Epithelial cell of proximal tubule (primary cell): ENCODE measurements at places on chromosomes 2 and 18. TPM values are rescaled to one million over a fixed set of nuclear protein-coding genes. Genes with fewer than 3 reads are reported as not detected.
A peak's percentile ranks its signal among the peaks of the same experiment; 100 is the strongest.

DNA sequence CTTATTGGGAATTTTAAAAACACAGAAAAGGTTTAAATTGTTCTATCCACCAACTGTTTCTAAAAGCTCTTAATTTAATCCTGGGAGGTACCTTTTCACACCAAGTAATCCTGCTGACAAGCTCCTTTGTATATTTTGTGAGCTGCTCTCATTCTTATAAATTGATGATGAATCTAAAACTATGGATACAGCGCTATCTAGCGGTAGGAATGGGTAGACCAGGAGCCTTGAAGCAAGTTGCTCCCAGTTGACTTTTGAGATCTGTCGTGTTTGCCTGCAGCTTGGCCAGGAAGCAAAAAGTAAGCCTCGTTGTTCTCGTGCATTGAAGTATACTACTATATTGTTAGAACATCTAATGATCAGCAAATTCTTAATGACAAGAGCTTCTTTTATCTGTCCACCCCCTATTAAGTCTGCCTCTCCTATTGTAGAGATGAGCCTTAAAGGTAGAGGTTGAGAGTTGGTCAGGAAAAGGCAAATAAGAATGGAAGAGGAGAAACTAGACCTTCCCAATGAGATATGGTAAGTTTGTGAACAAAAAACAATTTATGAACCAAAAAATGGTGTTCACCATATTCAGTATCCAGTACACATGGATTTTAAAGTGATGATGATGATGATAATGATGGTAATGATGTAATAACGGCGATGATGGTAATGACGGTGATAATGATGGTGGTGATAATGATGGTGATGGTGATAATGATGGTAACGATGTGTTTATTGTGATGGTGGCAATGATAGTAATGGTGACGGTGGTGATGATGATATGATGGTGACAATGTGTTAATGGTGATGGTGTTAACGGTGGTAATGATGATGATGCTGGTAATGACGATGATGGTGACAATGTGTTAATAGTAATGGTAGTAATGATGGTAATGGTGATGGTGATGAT is 212.1 kb upstream of the NCKAP5 start:
- DNase-seq = peak; percentile 36

DNA sequence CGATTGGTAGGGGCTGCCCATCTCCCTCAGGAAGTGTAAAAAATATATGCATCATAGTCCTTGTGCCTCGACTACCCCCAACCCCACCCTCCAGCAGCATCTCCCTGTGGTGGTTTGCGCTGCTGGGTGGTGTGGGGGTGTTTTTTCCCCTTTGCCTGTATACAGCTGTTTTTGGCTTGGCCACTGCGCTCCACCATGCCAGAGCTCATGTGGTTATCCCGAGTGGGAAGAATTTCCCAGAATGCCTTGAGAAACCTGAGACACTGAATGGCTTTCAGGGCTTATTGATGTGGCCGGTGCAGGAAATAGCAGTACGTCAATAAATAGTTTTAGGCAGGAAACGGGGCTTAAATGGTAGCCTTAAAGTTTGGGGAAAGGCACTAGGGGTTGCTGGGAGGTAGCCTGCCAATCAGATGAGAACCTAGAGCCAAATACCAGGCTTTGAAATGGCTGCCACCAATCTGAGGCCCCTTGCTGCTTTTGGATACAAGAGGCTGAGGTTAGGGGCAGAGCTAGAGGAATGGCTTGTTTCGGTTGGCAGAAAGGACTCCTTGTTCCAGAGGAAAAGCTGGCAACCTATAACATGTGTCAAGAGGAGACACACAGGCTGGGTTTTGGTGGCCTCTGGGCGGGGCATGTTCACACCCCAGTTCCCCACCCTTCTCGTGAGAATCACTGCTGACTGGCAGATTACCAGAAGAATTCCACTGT is 144.1 kb downstream of the SMAD7 start:
- DNase-seq = no peak

- DNase-seq = peak; percentile 79
Measured at GRCh38 chr2:86704459-86704971, 15.6 kb upstream of the RMND5A start.

DNA sequence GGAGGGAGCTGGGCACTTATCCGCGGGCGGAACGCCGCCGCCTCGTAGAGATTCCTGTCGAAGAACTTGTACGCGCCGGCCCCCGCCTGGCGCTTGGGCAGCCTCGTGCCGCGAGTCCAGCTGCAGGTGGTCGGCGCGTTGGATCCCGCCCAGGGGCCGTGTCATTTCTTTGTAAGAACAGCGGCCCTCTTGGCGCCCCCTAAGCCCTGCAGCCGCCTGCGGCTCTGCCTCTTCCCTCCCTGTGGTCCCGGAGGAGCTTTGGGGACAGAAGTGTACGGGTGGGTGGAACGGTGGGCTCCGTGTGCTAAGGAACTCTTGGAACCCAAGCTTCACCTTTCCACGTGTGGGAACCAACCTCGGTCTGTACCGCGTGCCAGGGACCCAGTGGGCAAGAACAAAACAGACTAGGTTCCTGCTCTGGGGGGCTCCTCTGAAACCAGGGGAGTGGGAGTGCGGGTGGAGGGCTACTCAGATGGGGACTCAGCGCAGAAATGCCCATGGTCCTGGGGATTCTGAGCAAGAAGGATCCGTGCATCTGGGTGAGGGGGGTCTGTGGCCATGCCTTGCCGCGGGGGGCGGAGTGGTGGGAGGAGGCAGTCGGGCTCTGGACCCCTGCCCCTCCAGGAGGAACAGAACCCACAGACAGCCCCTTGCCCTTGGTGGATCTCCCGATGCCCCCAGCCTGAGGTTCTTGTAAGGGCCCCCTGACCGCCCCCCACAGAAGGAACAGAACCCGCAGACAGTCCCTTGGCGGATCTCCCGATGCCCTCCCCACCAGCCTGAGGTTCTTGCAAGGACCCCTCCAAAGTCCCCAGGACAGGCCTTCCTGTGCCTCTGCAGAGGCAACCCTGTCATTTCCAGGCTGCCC is 1.5 kb downstream of the GPC1 start:
- DNase-seq = no peak

- DNase-seq = peak; percentile 15
Measured at GRCh38 chr2:86807468-86808275, 17.0 kb upstream of the CD8A start.

DNA sequence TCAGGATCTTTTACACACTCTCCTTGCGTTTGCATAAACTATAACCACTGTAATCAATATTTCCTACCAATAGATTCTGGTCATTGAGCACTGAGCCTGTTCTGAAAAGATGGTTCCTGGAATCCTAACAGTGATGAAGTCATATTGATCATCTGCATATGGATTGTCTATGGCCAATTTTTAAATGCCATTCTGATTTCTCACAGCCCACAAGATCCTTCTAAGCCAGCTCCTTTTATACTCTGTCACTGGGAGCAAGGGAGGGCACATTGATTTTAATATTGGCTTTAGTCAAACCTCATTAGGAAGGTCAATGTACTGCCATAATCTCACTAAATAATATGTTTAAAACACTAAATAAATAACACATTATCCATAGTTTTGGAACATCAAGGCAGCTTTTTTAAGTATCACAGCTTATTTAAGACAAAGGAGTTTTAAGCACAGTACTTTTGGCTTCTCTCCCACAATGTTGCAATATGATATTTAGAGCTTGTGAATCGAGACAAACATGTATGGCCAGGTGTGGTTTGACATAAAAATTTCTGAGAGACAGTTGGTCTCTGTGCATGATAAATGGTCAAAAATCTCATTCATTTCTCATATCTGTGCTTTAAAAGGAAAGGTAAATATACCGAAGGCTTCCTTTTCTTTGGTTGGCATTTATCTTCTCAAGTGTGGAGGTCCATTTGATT is 267.3 kb downstream of the MTX2 start:
- DNase-seq = no peak

Gene B3GNT7
- total RNA-seq = 10.7 and 13.7 TPM in 2 replicates

Gene PECR
- total RNA-seq = 12.3 and 16.7 TPM in 2 replicates

Gene RAB27B
- total RNA-seq = 1.7 and 2.1 TPM in 2 replicates
